ENCODE measurements at places on chromosomes 7 and 10.

GRCh38 chr7:90701021-90701420, 104.9 kb downstream of the CDK14 start:
- DNase-seq = no peak

- no peak for DNase-seq
Measured at GRCh38 chr10:98858525-98858924, 377.1 kb downstream of the HPSE2 start.

DNA sequence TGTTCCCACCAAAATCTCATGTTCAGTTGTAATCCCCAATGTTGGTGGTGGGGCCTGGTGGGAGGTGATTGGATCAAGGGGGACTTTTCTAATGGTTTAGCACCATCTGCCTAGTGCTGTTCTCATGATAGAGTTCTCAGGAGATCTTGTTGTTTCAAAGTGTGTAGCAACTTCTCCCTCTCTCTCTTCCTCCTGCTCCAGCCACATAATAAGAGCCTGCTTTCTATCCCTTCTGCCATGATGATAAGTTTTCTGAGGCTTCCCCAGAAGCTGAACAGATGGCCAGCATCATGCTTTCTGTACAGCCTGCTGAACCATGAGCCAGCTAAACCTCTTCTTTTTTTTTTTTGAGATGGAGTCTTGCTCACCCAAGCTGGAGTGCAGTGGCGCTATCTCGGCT, 910.6 kb downstream of the KCNMA1 start:
- no peak for DNase-seq

GRCh38 chr7:143258831-143259230, 4.4 kb upstream of the GSTK1 start:
- DNase-seq = no peak

DNA sequence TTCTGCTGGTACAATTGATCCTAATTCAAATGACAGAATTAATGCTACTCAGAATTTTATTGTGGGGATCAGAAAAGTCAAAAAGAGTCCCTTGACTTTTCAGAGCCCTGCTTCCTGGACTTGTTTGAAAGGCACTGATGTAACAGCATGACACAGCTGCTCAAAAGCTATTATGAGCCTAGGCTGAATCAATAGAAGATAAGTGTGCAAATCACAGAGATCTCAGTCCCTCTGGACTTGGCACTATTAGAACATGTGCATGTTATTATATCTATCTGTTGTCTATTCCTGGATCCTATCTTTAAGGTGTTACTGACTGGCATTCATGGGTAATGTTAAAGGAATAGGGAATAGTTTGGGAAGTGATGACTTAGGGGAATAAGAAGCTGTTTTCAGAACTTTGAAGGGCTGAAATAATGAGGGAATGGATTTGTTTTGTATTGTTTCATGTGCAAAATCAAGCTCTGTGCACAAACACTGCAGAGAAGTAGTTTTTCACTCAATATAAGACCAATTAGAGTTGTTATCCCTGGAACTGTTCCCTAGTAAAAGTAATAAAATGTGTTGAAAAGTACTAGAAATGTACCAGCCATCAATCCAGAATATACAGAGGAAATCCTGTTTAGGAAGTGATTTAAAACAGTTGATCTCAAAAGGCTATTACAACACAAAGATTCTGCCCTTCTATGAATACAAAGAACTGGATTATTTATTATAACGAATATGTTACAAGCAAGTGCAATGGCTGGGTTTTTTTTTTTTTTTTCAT, 814.9 kb upstream of the C7orf33 start:
- no peak for DNase-seq

GRCh38 chr7:158613481-158613880, 25.9 kb upstream of the PTPRN2 start:
- DNase-seq = no peak

- no peak for DNase-seq
Measured at GRCh38 chr10:36681751-36682632, 443.4 kb upstream of the ANKRD30A start.

- DNase-seq = no peak
Measured at GRCh38 chr10:107371801-107372200, 207.3 kb upstream of the SORCS1 start.

DNA sequence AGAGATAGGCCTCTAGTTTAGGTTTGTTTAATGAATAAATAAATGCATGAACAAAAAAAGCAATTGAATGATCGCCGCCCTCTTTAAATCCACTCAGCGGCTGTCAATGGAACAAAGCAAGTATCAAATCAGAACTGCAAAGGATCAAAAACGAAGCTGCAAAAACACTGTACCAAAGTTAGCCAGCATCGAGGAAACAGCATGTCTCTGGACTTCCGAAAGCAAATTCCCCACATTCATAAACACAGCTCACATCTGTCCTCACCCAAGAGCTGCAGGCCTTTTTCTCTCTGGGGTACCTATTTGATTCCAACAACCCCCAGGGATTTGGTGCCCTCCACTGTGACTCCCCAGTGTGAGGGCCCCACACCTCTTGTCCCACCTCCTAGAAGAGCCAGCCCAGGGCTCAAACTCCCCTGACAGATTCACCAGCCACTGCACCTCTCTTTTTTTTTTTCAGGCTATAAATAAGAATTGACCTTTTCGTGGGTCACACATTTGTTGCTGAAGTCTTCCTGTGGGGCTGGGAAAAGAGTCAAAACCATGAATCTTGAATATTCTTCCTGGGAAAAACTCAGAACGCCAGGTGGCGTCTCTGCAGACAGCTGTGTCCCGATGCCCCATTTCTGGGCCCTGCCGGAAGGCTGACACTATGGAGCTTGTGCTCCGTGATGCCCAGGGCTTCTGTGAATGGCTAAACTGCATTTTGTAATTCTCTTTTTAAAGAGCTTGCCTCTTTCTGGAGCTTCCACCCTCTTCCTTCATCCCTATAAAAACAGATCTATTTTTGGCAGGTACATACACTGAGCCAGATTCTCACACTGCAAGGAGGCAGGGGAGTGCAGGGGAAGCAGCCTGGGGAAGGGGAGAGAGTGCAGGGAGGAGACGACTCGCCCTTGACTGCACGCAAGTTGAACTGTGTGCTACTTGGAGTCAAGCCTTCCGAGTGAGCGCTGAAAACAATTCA, 51.7 kb downstream of the HSPA12A start:
- DNase-seq = no peak

DNA sequence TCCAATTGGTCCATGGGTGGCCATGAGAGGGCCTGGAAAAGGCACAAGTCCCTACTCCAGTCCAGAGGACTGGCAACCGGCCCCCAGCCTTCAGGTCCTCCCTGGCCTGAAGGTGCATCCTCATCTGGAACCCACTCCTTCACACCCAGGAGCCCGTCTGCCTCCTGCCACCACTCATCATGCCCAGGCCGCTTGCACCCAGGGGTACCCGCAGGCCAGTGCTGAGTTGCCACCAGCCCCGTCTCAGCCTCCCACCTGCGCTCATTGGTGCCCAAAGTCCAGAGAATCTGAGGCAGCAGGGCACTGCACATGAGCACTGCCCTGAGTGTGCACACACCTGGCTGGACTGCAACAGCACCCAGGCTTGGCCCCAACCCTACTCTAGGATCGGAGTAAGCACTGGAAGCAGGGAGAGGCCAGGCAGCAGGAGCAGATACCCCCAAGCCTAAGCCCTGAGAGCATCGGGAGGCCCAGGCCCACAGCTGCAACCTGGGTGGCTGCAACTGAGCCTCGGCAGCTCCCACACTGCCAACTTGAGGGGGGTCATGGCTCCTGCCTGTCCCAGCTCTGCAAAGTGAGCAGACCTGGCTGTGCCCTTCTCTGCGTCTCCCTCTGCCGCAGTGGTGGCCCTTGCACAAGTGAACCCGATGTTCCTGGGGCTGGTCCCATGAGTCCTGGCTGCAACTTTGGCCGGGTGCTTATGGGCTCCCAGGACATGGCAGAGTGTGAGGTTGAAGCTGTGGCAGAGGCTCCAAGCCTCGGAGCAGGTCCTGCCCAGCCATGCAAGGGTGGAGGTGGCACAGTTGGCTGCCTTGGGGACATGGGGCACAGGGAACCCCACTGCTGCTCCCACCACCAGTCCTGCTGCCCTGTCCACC, 44.3 kb downstream of the TCERG1L start:
- no peak for DNase-seq

GRCh38 chr10:101576211-101576863, 11.7 kb downstream of the POLL start:
- DNase-seq = no peak

DNA sequence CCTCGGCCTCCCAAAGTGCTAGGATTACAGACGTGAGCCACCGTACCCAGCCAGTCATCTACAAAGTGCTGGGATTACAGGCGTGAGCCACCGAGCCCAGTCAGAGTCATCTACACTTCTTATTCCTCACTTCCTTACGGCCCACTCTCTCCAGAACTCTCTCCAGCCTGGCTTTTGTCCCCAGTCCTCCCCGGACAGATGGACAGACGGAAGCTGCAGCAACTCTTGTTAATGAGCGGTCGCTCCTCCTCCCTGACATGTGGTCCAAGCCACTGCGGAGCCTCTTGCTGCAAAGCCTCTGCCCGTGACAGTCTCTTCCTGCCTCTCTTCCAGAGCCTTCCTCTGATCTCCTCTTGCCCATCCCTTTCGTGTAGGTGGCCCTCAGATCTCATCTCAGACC, 45.9 kb downstream of the TMEM270 start:
- DNase-seq = no peak

DNA sequence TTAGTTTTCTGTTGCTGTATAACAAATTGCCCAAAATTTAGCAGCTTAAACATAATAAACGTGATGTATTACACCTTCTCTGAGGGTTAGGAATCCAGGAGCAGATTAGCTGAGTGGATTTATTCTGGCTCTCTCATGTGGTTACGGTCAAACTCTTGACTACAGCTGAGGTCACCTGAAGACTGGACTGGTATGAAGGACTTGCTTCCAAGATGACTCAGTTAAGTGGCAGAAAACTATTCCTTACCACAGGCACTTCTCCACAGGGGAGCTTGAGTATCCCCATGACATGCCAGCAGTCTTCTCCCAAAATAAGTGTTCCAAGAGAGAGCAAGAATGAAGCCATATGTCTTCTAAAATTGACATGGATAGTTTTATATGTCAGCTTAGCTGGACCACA, 957.2 kb upstream of the GHITM start:
- DNase-seq = no peak

Measured in activated naive CD8-positive, alpha-beta T cell treated with anti-CD3 and anti-CD28 coated beads, Interleukin-2, amount 50 U/mL, for 16 hours (primary cell).